ENCODE measurements at places on chromosomes 5 and 9.

GRCh38 chr9:134227451-134228411, 63.4 kb upstream of the RNU6ATAC start:
- DNase-seq: no peak

GRCh38 chr5:78294248-78295034, at the start of gene AP3B1:
Gene AP3B1 (minus strand): TSS chr5:78294698. CDS start chr5:78294579, 119 bp downstream.
- DNase-seq: peak; percentile 99

DNA sequence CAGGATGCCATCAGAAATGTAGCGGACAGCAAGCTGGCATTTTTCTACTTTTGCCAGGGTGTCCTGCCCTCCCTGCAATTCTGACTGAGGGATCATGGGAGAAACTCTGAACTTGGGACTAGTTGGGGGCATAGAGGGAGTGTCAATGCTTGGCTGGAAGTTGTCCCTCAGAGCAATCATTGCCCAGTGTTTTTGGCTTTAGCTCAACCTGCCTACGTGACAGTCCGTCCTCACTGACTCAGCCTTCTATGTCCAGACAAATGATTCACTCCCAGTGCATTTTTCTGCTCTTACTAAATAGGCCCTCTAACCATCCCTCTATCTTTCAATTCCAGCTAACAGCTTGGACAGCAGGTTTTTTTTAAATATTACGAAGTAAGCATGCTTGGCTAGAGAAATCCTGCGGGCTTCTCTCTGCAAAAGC, 627.4 kb downstream of the TLR4 start:
- DNase-seq: no peak

- peak; percentile 20 for DNase-seq
Observed at GRCh38 chr5:58466939-58467338, 7.1 kb upstream of the PLK2 start.

GRCh38 chr5:57499262-57500050, 16.8 kb upstream of the ACTBL2 start:
- DNase-seq: peak; percentile 28

DNA sequence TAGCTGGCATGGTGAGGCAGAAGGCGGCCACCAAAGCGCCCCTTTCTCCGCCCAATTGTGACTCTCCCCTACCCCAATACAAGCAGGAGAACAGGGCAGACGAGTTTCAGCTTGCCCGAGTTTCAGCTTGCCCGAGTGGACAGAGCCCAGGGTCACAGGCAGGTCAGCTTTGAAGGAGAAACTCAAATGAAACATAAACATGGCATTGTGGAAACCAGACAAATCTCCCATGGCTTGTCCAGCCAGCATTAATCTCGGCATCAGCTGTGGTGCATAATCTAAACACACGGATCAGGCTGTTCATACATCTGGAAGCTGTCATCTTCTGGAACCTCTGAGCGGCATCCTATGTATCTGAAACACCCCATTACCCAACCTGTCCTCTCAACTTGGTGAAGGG, 16.9 kb downstream of the PTCH1 start:
- DNase-seq: no peak

DNA sequence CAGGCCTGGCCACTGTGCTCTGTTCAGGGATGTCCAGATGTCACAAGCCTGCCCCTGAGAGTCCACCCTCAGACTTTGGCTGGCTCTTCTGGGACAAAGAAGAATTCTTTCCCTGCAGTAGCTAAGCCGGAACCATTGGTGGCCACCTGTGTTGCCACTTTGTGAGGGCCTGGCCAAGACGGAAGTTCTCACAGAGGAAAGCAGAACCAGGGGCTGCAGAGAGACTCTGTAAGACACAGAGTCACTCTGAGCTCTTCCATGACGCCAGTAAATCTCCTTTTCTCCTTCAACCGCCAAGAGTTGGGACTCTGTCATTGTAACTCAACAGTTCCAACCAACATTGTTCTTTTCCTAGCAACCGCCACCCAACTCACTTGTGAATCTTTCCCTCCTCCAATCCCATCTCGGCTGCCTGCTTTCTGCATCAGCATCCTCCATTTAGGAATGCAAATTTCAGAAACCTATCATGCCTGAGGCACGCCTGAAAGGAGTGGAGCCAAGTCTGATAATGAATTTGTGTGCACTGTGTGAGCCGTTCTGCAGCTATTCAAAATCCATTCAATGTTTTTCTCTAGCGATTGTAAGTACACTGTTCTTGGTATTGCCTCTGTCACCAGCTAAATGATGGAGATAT, 37.8 kb upstream of the ATP6V1G1 start:
- no peak for DNase-seq

- no peak for DNase-seq
Observed at GRCh38 chr5:10600626-10601245, 36.9 kb downstream of the ANKRD33B start.

GRCh38 chr5:65098393-65098792, 329.7 kb downstream of the CWC27 start:
- DNase-seq: no peak

- DNase-seq: peak; percentile 43
Observed at GRCh38 chr9:131739133-131739958, 530 bp downstream of the RAPGEF1 start.

- DNase-seq: no peak
Observed at GRCh38 chr9:4967523-4967922, 17.5 kb upstream of the JAK2 start.

DNA sequence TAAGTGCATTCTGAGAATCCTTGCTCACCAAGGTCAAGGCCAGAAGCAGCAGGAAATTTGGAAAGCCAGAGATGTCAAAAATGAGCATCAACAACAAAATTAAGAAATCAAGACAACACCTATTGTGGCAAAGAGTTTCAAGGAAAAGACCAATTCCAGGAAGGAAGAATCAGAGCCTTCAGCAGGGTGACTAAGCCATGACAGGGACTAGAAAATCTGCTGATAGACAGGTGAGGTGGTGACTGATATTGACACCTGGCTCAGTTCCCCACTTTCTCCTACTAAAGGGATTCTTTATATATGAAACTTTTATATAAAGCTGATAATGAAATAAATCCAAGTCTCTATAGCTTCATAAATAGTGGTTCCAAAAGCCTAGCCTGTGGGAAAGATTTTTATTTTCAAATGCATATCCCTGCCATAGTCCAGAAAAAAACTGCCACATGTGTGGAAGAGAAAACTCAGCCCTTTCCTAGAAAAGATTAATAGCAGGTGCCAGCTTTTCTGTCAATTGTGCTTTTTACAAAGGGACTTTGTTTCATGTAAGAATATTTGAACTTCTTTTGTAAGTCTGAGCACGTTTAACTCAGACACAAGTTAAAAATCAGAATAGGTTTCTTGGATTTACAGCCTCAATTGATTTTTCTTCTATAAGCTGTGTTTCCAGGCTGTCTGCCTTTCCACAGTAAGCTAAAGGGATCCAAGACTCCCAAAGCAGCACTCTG, 81.1 kb upstream of the GRAMD2B start:
- DNase-seq: no peak

DNA sequence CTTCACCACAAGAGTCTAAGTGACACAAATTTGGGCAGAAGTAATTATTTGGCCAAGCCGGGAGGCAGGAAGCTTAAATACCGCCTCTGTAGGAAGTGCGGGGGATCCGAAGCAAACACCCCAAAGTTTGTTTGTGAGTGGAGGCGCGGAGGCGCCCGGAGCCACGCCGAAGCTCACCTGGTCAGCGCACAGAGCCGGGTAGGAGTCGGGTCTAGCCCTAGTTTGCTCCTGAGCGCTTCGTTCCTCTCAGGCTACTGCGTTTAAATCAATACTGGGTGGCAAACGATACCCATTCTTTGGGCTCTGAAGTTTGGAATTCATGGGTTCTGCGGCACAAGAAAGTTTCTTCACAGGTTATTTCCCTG, 855 bp downstream of the MCC start:
- peak; percentile 24 for DNase-seq

GRCh38 chr9:36136894-36137391, 410 bp downstream of the GLIPR2 start:
- peak; percentile 25 for DNase-seq

GRCh38 chr9:8600914-8601680, 801.5 kb upstream of the DMAC1 start:
- no peak for DNase-seq

- DNase-seq: no peak
Observed at GRCh38 chr9:124309667-124310084, 51.9 kb downstream of the NEK6 start.

DNA sequence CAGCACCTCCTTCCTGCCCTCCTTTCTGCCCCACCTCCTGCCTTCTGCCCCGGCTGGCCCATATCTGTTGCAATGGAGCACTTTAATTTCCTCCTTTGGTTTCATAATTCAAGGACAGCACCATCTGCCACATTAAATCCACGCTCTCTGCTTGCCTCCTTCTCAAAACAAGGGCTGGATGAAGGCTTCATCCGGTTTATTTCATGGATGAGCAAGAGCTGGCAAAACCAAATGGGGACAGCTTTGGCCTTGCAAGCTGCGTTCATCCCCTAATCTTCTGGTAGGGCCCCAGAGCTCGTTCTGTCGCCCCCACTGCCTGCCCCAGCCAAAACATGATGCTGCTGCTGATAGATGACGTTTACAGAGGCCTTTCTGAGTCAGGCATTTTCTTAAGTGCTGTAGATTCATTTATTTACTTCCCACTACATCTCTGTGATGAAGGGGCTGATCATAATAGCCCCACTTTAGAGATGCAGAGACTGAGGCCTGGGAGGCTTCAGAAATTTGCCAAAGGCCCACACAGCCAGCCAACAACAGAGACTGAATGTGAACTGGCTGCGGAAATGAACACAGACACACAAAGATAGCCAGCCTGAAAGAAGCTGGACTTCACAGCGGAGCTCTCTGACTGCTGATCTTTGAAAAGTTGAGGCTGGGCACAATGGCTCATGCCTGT, 115.6 kb upstream of the CPEB4 start:
- DNase-seq: no peak

DNA sequence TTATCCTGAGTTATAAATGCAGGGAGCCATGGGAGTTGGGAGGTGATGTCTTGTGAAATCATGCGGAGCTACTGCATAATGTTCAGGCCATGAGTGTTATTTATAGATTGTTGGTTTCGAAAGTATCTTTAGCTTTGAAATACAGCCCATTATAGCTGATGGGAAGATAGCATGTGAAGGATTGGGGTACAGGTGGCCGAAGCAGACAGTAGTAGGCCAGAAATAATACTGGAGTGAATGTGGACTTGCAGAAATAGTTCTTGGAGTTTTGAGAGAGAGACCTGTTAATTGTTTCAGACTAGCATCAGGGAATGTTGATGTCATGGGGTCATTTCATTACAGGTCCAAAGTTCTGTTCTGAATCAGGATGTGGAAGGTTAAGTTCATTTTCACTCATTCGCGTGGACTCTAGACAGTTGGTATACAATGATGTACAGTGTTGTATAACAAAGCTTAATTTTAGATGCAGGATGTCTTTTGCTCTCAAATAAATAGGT, 3.8 kb downstream of the ATP6V1G1 start:
- DNase-seq: no peak

- DNase-seq: no peak
Observed at GRCh38 chr9:138077898-138078540, 200.4 kb downstream of the CACNA1B start.

DNA sequence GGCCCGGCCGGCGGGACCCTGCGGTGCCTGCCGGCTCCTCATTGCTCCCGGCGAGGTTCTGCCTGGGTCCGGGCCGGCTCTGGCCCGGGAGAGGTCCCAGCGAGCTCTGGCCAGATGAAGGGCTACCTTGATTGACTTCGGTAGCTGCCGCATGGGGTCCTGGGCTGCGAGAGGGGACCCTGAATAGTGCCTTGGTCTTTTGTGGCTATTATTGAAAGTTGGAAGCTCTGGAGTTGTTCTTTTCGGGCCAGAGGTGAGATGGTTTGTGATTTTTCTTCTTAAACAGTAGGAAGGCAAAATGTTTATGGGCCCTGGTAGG, 635 bp downstream of the NAA35 start:
- DNase-seq: no peak

DNA sequence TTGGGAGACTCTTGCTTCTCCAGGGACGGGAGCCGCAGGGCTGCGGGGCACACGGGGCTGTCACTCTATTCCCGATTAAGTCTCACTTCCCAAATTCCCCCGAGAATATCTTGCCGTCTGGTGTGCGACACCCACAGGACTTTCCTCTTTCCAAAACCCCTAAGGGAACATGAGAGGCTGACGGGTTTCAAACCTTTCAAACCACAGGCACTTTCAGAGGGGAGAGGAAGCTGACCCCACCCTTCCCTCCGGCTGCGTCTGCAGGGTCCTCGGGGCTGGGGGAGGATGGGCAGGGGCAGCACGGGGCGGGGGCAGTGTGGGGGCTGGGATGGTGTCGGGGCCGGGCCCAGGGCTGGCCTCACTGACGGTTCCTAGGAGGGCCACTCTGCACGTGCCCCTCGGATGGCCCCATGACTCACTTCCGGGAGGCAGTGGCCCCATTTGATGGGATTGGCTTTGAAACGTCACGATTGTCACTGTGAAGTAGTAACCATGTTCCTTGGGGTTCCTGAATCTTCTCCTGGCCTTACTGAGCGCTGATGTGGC, 38.2 kb downstream of the SLC9A3 start:
- DNase-seq: no peak

GRCh38 chr5:19987612-19988361, at the start of gene CDH18:
Gene CDH18 (minus strand): TSS chr5:19988200. CDS start chr5:19838986, 149,214 bp downstream.
- peak; percentile 88 for DNase-seq

GRCh38 chr5:118529361-118530144, 458.8 kb downstream of the DTWD2 start:
- peak; percentile 35 for DNase-seq

DNA sequence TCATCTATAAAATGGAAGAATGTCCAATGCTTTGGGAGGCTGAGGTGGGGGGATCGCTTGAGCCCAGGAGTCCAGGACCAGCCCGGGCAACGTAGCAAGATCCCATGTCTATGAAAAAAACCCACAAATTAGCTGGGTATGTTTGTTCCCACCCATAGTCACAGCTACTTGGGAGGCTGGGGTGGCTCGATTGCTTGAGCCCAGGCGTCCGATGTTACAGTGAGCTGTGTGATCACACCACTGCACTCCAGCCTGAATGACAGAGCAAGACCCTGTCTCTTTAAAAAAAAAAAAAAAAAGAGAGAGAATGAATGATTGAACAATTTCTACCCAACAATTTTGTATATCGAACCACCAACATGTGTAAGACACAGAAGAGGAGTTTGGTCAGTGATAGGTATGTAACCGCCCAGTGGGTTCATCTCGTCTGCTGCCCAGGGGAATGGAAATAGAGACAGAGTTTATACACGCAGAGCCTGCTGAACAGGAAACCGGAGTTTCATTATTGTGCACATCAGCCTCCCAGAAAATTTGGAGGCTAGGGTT, 26.2 kb upstream of the ERGIC1 start:
- DNase-seq: no peak

- no peak for DNase-seq
Observed at GRCh38 chr5:168153263-168153875, 138.1 kb upstream of the WWC1 start.

GRCh38 chr9:14654932-14655331, 38.3 kb downstream of the ZDHHC21 start:
- no peak for DNase-seq

Data from BE2C (cell line).